Kasumi-1 (cell line): ENCODE measurements at places on chromosomes 2 and 18.
A peak's percentile ranks its signal among the peaks of the same experiment; 100 is the strongest.

DNA sequence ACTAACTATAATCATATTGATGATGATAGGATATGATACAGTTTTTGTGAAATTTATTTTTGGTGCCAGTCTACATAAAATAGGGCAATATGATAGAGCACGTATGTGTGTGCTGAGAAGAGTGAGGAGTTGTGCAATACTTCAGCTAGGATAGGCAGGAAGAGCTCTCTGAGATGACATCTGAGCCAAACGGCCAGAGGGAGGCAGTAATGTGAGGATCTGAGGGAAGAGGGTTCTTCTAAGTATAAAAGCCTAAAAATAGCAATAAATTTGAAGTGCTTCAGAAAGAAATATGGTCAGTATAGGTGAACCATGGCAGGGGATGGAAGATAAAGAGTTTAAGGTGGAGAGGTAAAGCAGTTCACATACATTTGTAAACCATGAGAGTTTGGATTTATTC is 102.5 kb downstream of the OLA1 start:
- peak; percentile 55 for DNase-seq

DNA sequence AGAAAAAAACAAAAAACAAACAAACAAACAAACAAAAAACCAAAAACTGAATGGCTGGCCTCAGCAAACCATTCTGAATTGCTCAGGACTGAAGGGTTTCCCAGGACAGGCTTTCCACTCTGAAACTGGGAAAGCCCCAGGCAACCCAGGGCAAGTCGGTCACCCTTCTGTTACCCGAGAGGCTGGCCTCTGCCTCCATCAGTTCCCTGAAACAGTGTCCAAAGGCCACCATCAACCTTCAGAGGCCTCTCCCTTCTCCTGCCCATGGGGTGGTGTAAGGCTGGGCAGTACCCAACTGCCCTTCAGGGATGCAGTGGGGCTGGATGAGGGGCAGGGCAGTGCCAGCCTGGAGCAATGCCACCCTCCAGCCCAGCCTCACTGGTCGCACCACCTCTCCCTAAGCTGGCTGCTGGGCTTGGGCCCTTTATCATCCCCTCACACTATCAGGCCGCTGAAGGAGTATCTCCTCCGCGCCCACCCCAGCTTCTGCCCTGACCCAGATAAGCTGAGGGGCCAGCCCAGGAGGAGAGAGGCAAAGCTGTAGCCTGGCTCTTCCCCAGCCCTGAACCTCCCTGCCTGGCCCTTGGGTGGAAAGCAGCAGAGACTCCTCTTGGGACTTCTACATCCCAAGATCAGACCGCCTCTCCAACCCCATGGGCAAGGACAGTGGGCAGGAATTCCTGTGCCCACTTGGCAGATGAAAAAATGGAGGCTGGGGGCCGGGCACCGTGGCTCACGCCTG is 35.9 kb downstream of the ZFP36L2 start:
- DNase-seq = no peak

- no peak for DNase-seq
Measured at GRCh38 chr2:202941771-202942170, 29.7 kb downstream of the CARF start.

GRCh38 chr18:63137999-63138435 is 181.6 kb downstream of the BCL2 start:
- peak; percentile 91 for DNase-seq

DNA sequence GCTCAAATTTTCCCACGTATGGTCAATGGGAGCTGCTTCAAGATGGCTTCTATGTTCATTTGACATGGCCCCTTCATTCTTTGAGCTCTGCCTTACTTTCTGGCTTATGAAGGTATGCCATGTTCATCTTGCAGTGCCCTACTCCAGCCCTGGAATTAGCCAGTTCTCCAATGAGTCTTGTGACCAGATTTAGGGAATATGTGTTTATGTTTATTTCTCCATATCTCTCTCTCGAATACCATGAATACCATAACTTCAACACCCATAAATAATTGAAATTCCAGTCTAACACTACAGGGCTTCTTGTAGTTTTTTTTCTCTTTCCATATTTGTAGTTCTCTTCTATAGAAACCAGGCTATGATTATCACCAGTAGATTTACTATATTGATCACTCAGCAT is 39.7 kb downstream of the EPB41L5 start:
- DNase-seq = no peak

DNA sequence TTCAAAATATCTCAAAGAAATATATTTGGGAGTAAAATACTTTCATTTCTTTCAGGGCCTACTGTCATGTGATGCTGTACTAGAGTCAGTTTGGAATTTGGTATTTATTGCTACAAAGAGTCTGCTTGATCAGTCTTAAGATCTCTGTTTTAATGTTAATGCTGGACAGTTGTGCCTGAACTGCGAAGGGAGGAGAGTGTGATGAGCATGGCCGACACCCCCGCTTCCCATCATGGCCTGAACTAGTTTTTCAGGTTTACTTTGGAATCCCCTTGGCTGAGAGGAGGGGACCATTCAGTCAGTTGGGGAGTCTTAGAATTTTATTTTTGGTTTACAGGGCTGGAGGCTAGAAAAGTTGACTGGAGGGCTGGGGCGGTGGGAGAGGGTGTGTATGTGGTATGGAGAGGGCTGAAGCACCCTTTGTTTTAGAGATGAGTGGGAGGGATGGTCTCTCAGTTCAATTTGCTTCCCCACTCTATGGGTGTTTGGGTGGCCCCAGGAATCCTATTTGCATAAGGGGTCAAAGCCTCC is 20.9 kb upstream of the TEX44 start:
- DNase-seq = no peak

GRCh38 chr2:23385748-23386338 is 864 bp downstream of the KLHL29 start:
- DNase-seq = no peak

DNA sequence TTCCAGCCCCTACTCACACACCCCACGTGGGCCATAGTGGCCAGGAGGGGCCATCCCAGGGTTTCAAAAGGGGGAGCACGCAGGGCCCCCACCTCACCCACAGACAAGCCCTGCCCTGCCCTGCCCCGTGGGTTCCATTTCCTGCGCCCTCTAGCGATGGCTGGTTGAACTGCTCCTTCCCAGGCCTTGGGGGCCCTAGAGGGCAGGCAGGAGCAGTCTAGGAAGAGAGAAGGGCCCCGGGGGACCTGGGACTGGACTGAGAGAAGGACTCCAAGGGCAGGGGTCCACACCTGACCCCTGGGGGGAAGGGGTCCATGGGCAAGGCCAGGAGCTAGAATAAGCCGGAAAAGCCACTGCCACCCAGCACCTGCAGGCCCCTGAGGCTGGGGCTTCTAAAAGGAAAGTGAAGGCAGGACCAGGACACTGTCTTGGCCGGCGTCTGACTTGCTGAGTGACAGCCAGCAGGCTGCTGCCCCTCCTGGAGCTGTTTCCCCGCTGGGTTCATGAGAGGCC is 10.1 kb downstream of the CYP26B1 start:
- DNase-seq = peak; percentile 25
